Endothelial cell of coronary artery (primary cell): ENCODE measurements at places on chromosomes 7 and 10. TPM values are rescaled to one million over a fixed set of nuclear protein-coding genes. Genes with fewer than 3 reads are reported as not detected.

NXPH1 gene
- total RNA-seq = not detected in 2 replicates

RINT1 gene
- 9.6 and 12.3 TPM in 2 replicates for total RNA-seq

BCL7B gene
- total RNA-seq = 18.8 and 19.2 TPM in 2 replicates

CDK14 gene
- 16.3 and 24.1 TPM in 2 replicates for total RNA-seq

KLHDC10 gene
- total RNA-seq = 24.8 and 26.4 TPM in 2 replicates

ARMH3 gene
- 6.6 and 8.8 TPM in 2 replicates for total RNA-seq

PRPS1L1 gene
- not detected in 2 replicates for total RNA-seq
